ENCODE measurements at places on chromosomes 13 and 19. TPM values are rescaled to one million over a fixed set of nuclear protein-coding genes. Genes with fewer than 3 reads are reported as not detected.

Gene SHD
- not detected for total RNA-seq

Gene GRK1
- not detected for total RNA-seq

Gene KLK15
- not detected for total RNA-seq

Gene ONECUT3
- not detected for total RNA-seq

Gene RPL13A
- 4,237 TPM for total RNA-seq
